ENCODE measurements at places on chromosomes 6 and 20.

- ATAC-seq, result no peak
These were observed 4.6 kb upstream of the TNFRSF6B start for GRCh38 chr20:63691711-63692435.

DNA sequence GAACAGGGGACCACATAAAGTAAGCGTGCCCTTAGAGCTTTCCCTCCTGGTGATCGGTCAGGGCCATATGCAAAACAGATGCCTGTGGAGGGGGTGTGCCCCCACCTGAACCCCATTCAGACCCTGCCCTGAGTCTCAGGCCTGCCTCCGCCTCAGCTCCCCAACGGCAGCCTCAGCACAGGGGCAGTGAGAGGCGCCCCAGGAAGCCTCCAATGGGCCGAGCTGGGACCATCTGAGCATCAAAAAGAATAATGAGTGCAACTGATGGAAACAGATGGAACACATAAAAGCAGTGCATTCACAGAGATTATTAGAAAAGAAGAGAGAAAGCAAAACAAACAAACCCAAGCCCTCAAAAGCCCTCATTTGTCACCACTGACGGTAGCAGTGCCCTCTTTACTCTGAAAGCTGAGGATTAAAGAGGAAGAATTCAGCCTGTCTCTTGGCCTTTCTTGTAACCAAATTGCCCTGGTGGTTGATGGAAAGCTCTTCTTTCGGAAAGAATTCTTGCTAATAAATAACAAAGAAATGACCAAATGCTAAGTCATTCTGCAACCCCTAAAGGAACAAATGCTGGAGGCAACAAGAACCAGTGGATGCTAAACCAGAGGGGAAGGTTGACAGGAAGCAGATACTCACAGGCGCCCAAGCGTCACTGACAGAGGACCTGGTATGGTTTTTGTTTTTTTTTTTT, 6.8 kb downstream of the ADISSP start:
- no peak for ATAC-seq

DNA sequence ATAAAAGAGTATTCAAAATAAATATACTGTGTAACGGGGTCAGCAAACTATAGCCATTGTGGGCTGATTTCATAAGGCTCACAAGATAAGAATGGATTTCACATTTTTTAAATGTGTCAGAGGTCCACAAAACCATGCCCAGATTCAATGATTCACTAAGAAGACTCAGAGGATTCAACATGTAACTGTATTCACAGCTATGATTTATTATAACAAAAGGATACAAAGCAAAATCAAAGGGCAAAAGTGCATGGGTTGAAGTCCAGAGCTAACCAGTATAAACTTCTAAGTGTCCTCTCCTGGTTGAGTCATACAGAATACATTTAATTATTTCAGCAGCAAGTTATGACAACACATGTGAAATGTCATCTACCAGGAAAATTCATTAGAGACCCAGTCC, 49.2 kb downstream of the TBC1D32 start:
- ATAC-seq, result no peak

DNA sequence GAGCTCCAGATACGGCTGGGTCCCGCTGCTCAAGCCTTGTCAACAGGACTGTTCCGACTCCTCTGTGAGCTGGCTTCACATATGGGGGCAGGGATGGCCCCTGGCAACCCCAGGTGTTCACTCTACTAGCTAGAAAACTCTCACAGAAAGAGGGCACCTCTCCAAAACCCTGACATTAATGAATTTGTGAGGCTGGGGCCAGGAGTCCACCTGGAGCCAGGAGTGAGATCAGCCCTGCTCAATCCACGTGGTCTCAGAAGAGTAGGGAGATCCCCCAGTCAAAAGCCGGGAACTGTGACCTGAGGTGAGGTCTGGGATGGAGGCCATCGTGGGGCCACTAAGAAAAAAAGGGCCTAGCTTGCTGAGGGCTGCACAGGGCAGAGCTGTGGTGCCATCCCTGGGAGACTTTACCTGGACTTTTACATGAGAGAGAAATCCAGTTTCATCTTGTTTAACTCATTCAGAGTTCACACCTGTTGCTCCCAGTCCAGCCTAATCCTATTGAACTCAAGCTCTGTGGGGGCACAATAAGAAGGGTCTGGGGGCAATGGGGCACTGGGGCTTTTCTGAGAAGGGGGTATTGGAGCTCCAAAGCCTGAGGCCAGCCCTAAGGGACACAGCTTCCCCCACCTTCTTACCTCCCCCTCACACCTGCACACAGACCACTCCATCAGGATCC, 144.3 kb upstream of the MLN start:
- ATAC-seq, result no peak

DNA sequence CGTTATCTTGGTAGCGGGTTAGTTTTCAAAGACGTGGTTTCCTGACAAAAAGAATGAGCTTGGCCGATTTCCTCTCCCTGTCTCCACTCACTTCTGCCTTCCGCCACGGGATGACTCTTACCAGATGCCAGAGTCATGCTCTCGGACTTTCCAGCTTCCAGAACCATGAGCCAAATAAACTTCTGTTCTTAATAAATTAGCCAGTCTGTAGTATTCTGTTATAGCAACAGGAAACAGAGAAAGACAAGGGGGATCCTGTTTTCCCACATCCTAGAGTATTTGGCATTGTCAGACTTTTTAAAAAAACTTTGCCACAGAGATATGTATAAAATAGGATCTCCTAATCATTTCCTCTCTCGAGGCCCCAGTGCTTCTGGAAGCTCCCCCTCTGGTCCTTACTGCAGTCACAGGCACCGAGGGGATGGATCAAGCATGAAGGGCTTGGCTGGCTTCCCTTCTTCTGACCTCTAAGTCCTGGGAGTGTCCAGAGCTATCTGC, 84.9 kb upstream of the NAA20 start:
- no peak for ATAC-seq

DNA sequence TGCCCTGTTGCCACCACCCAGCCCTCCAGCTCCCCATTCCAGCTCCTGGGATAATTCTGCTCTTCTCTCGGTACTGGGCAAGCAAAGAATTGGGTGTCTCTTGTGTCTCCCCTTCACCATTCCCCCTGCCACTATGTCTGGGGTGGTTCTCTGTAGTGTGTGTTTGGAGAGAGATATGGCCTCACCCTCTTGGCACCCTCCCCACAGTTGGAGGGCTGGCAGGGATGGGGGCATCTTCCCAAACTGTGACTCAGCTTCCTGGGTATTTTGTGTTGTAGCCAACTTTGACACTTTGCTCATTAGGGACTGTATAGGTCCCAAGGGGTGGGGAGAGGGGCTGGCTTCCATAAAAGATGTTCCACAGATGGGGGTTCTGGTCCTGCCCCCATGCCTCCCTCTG, 1.7 kb downstream of the TNXB start:
- ATAC-seq, result no peak

- peak; percentile 73 for ATAC-seq
These were observed 32.4 kb upstream of the FAM184A start for GRCh38 chr6:119110601-119111548.

DNA sequence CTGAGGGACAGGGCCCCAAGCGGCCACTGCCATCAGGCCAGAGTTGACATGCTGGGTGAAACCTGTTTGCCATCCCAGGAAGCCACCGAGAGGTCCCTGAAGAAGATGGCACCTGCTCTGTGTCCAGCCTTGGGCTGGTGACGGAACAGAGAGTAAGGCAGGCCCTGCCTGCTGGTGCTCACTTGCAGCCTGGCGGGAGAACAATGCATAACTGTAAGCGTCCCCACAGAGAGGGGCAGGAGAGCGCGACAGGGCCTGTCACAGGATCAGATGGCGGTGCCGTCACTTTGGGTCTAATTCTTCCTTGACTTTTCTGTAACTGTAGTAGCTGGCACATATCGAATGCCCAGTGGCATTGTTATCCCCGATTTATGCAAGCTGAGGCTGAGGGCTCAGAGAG, 29.0 kb upstream of the VSTM2L start:
- no peak for ATAC-seq

- no peak for ATAC-seq
These were observed 217.2 kb downstream of the IBTK start for GRCh38 chr6:82030301-82030700.

DNA sequence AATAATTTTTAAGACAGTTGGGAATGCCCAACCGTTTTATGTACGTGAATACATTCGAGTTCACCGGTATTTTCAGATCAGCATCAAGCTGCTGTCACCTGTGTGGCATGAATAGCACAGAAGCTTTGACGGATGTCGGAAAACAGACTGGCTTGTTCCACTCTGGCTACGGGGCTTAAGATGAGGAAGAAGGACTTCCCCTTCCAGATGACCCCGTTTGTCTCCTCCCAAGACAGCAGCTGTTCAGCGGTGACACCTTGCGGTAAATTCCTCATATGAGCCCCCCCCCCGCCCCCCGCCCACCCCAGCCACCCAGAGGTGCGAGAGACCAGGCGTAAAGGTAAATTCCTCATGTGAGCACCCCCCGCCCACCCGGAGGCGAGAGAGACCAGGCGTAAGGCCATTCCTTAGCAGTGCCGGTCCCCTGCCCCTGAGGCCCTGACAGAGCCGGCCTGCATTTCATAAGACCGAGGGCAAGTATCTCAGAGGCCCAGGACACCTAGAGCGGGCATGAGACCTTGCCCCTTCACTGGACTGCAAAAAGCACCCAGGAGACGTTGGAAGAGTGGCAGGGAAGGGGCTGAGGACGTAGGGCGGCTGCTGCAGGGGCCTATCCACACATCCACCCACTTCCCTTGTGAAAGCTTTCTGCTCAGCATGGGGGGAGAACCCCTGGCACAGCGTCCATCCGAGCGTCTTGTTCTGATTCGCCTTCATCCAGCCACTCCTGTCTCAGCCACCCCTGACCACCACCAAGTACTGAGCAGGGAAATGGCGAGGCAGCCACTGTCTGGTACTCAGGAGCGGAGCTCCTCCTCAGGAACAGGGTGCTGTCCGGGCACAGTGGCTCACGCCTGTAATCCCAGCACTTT, 7.3 kb upstream of the PCMTD2 start:
- peak; percentile 50 for ATAC-seq

- no peak for ATAC-seq
These were observed 13.5 kb upstream of the MAFB start for GRCh38 chr20:40702504-40702903.

- no peak for ATAC-seq
These were observed 33.5 kb downstream of the ZBTB2 start for GRCh38 chr6:151357758-151358436.
